ENCODE measurements at places on chromosomes 16 and 17. TPM values are rescaled to one million over a fixed set of nuclear protein-coding genes. Genes with fewer than 3 reads are reported as not detected.

- peaks cover 11% of the 10 kb centered on the region for H3K4me1 ChIP-seq
- H3K27me3 ChIP-seq, result no peaks in the 10 kb centered on the region
- H3K4me3 ChIP-seq, result peak overlapping the region; percentile 76
- DNase-seq, result peak; percentile 72
Observed at GRCh38 chr17:62652251-62653001, 25.0 kb downstream of the MRC2 start.

DNA sequence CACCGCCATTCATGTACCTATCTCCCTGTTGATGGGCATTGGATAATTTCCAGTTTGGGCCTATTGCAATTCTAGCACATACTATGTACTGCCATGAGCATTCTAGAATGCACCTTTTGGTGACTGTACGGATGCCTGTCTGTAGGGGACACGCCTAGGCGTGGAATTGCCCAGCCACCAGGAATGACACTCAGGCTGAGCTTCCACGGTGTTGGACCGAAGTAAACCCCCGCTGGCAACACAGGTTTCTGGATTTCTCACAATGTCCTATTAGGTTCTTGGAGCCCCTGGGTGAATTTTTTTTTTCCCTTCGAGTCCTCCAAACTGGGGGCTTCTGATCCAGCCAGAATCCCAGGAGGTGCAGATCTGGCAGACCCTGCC lies 146.6 kb downstream of the IRF8 start:
- H3K36me3 ChIP-seq, result no peaks in the 10 kb centered on the region
- H3K27ac ChIP-seq, result no peak overlapping the region
- H3K4me1 ChIP-seq, result 0 out of 2 replicates have a peak, but pooled peaks cover 1% of the 10 kb centered on the region

DNA sequence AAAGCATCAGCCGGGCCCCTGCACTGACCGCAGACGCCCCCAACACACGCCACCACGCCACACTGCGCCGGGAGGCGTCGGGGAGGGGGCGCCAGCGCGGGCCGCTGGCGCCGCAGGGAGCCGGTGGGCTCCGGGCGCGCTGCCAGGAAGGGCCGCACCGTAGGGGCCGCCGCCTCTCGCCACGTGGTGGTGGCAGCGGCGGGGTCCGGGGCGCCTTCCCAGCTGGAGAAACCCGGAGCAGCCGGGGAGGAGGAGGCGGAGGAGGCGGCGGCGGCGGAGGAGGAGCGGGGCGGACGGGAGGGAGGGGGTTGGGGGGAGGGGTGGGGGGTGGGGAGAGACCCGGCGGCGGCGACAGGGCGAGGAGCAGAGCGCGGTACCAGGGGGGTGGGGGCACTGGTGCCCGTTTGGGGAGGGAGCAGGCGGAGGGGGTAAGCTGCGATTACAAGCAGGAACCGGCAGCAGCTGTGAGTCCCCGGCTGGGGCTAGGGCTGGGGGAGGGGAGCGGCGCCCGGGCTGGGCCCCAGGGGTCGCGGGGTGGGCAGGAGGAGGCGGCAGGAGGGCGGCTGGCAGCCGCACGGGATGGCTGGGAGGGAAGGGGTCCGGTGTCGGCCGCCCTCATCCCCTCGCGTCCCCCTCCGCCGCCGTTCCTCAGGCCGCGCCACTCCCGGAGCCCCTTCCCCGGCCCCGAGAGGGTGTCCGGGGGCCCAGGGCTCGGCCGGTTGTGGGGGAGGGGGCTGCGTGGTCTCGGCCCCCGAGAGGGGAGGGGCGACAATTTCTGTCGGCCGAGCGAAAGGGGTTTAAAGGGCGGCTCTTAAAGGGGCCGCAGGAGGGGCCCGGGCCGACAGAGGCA lies at the start of gene TBKBP1:
Gene TBKBP1, plus strand, starts transcription at position 431 of the 850 bp plus-strand sequence. CDS start 1,952 bp downstream, outside the sequence.
- no peaks in the 10 kb centered on the region for H3K27me3 ChIP-seq
- 0 out of 2 replicates have a peak, but pooled peaks cover 3% of the 10 kb centered on the region for H3K36me3 ChIP-seq
- peak within 1 kb of the TSS; percentile 77 for H3K4me3 ChIP-seq
- peak; percentile 93 for DNase-seq

GRCh38 chr16:57143149-57143921 lies 42.5 kb downstream of the PSME3IP1 start:
- H3K36me3 ChIP-seq, result no peaks in the 10 kb centered on the region
- H3K4me3 ChIP-seq, result no peak overlapping the region
- peaks cover 15% of the 10 kb centered on the region for H3K4me1 ChIP-seq
- DNase-seq, result no peak
- H3K27me3 ChIP-seq, result no peaks in the 10 kb centered on the region

DNA sequence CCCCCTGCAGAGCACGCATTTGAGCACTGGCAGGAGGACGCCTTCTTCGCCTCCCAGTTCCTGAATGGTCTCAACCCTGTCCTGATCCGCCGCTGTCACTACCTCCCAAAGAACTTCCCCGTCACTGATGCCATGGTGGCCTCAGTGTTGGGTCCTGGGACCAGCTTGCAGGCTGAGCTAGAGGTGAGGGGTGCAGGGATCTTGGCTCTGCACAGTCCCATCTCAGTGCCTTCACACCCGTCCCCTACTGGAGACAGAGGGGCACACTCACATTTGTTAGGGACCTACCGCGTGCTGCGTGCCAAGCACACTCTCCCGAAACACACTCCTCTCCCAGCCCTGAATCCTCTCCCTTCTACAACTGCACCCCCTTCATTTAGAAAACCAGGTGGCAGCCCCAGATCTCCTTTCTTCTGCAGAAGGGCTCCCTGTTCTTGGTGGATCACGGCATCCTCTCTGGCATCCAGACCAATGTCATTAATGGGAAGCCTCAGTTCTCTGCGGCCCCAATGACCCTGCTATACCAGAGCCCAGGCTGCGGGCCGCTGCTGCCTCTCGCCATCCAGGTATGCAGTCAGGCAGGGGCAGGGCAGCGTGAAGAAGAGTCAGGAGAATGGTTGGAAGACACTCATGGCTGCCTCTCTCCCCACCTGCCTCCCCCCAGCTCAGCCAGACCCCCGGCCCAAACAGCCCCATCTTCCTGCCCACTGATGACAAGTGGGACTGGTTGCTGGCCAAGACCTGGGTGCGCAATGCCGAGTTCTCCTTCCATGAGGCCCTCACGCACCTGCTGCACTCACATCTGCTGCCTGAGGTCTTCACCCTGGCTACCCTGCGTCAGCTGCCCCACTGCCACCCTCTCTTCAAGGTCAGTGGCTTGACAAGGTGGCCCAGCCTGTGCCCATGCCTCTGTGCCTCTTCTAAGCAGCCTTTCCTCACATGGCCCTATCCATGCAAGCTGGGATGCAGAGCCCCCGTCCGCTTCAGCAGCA lies 6.3 kb downstream of the ALOX15B start:
- H3K4me1 ChIP-seq, result no peaks in the 10 kb centered on the region
- H3K27ac ChIP-seq, result no peak overlapping the region
- no peak overlapping the region for H3K4me3 ChIP-seq
- H3K36me3 ChIP-seq, result no peaks in the 10 kb centered on the region

- DNase-seq, result no peak
- no peaks in the 10 kb centered on the region for H3K27me3 ChIP-seq
- no peak overlapping the region for H3K4me3 ChIP-seq
- H3K4me1 ChIP-seq, result peaks cover 7% of the 10 kb centered on the region
- H3K27ac ChIP-seq, result no peak overlapping the region
- H3K36me3 ChIP-seq, result no peaks in the 10 kb centered on the region
Observed at GRCh38 chr17:64084086-64084939, 45.6 kb downstream of the ERN1 start.

DNA sequence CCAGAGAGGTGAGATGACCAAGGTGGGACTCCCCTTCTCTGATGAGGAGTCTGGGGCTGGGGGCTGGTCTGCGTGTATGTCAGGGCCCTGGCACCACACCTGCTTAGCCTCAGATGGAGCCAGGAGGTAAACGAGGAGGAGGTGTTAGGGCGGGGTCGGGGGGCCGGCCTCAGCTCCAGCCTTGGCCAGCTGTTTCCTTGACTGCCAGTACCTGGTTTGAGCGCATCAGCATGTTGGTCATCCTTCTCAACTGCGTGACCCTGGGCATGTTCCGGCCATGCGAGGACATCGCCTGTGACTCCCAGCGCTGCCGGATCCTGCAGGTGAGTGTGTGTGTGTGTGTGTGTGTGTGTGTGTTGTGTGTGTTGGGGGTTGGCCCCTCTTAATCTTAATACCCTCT lies 8.1 kb downstream of the CACNA1G start:
- no peak overlapping the region for H3K27ac ChIP-seq
- no peak overlapping the region for H3K4me3 ChIP-seq
- H3K27me3 ChIP-seq, result peaks cover 28% of the 10 kb centered on the region
- no peaks in the 10 kb centered on the region for H3K36me3 ChIP-seq
- no peak for DNase-seq

- H3K36me3 ChIP-seq, result no peaks in the 10 kb centered on the region
- no peak for DNase-seq
- no peaks in the 10 kb centered on the region for H3K4me1 ChIP-seq
- no peak overlapping the region for H3K27ac ChIP-seq
- no peaks in the 10 kb centered on the region for H3K27me3 ChIP-seq
- H3K4me3 ChIP-seq, result no peak overlapping the region
Observed at GRCh38 chr16:31148896-31149295, 970 bp downstream of the PRSS36 start.

DNA sequence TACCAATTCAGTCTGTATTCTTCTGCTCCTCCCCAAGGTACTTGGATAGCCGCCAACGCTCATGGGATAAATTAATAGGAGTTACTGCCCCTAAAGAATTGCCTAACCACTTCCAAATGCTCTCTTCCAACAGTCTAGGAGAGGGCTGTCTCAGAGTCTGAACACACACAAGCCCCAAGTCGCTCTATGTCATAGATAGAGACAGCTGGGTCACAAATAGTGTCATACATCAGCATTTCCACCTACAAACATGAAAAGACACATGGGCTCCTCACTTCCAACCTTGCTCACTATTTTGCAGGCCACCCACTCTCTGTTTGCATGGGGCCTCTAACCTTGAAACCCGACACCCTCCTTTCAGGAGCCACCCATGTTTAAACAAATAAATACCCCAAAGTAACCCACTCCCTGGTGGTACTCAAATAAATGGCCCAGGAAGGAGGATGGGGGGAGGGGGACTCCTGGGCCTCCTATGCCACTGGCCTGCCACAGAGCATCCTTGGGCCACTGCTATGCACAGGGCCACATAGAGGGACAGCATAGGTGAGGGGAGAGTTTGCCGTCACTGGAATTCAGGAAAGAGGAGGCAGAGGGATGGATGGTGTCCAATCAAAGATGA lies 265.9 kb downstream of the SOX9 start:
- no peaks in the 10 kb centered on the region for H3K36me3 ChIP-seq
- H3K27ac ChIP-seq, result no peak overlapping the region
- no peak overlapping the region for H3K4me3 ChIP-seq
- DNase-seq, result no peak
- H3K27me3 ChIP-seq, result peaks cover 2% of the 10 kb centered on the region

DNA sequence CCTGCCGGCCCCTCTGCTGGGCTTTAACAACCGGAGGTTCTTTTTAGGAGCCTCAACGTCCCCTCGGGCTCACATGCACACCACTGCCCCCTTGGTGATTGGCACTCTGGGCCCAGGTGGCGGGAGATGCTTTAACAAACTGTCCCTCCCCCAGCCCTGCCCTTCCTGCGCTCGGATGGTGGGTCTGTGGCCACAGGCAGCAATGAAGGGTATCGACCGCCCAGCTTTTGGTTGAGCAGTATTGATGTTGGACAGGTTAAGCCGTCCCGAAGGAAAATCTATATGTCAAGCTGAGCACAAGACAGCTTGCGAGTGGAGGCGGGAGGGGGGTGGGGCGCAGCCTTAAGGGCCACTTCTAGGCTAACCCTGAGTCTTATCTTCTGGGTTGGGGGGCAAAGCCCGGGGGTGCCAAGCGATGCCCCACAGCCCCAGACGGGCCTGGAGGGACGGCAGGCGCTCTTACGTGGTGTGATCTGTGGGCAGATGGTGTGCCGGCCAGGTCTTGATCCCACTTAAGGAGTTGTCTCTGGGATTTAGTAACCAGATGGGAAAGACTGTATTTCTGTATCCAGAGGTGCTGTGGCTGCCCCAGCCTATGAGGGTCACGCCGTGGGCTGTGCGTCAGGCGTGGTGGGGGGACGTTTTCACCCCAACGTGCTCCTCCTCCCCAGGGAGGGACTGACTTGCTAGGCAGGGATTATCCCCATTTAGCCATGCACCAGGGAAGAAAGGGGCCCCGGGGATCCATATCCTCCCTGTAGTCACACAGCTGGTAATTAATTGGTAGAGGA lies 6.2 kb downstream of the GSE1 start:
- H3K27me3 ChIP-seq, result no peaks in the 10 kb centered on the region

- H3K27ac ChIP-seq, result no peak overlapping the region
- DNase-seq, result no peak
- peaks cover 7% of the 10 kb centered on the region for H3K36me3 ChIP-seq
- peaks cover 36% of the 10 kb centered on the region for H3K4me1 ChIP-seq
- peak overlapping the region; percentile 83 for H3K4me3 ChIP-seq
Observed at GRCh38 chr17:40099619-40100418, 570 bp downstream of the NR1D1 start.

GRCh38 chr17:19384723-19385391 lies 2.1 kb downstream of the MFAP4 start:
- no peak overlapping the region for H3K27ac ChIP-seq
- peaks cover 14% of the 10 kb centered on the region for H3K4me1 ChIP-seq
- H3K4me3 ChIP-seq, result no peak overlapping the region

GRCh38 chr17:51853857-51854256 lies 304.7 kb downstream of the CA10 start:
- H3K27ac ChIP-seq, result no peak overlapping the region
- no peak overlapping the region for H3K4me3 ChIP-seq
- H3K36me3 ChIP-seq, result no peaks in the 10 kb centered on the region
- H3K27me3 ChIP-seq, result no peaks in the 10 kb centered on the region

DNA sequence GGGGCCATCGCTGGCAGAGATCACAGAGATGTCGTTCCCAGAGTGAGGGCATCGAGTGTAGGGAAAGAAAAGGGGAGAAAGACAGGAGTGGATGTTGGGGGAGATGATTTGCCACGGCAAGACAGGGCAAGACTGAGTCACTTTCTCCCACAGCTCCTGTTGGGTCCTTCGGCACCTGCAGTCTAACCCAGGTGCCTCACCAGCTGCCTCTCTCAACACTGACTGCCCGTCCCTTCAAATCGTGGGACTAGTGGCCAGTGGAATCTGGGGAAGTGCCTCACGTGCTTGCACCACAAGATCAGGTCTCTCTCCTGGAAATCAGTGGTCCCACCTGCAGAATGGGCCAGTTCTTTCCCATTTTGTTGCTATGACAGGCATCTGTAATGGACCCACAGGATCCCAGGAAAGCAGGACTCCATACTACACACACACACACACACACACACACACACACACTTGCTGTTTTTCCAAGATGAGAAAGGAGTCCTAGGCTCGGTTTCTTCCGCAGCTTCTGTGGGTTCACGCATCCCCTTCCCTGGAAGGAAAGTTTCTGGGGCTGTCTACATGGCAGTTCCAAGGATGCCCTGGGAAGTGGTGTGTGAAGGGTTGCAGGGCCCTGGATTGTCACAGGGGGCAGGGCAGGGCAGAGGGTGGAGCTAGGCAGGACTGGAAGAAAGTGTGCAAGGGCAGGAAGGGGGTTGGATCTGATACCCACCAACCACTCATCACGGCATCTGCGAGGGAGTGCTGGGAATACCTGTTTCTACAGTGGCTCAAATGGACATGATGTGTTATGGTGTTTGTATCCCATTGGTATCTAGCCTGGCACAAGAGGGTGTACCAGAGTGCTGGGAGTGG lies 10.2 kb upstream of the CBX8 start:
- no peak overlapping the region for H3K4me3 ChIP-seq
- H3K27ac ChIP-seq, result no peak overlapping the region
- no peaks in the 10 kb centered on the region for H3K36me3 ChIP-seq
- peaks cover 95% of the 10 kb centered on the region for H3K27me3 ChIP-seq
- DNase-seq, result no peak
- H3K4me1 ChIP-seq, result peaks cover 45% of the 10 kb centered on the region

Gene SLC16A11
- total RNA-seq, result 0.67 TPM

Gene CENPX
- total RNA-seq, result 111 TPM

Gene C17orf75
- total RNA-seq, result 35.4 TPM

Gene FBRS
- total RNA-seq, result 13.9 TPM

Gene TK2
- 4.5 TPM for total RNA-seq

Gene CPHXL2
- not detected for total RNA-seq

Gene CCL17
- total RNA-seq, result not detected

All from H1 (cell line).